Activated T-cell treated with anti-CD3 and anti-CD28 coated beads, Interleukin-2, amount 50 U/mL, for 4 hours (primary cell): ENCODE measurements at places on chromosomes 5 and 9. TPM values are rescaled to one million over a fixed set of nuclear protein-coding genes. Genes with fewer than 3 reads are reported as not detected.
A peak's percentile ranks its signal among the peaks of the same experiment; 100 is the strongest.

GRCh38 chr5:126351153-126351552 lies 72.1 kb upstream of the GRAMD2B start:
- no peak for DNase-seq

GRCh38 chr9:2019723-2020122 lies 4.6 kb downstream of the SMARCA2 start:
- DNase-seq: no peak

- DNase-seq: no peak
Observed at GRCh38 chr5:2024986-2025721, 142.4 kb upstream of the IRX4 start.

GRCh38 chr5:1523480-1523792 lies 324 bp downstream of the LPCAT1 start:
- peak; percentile 27 for DNase-seq

DNA sequence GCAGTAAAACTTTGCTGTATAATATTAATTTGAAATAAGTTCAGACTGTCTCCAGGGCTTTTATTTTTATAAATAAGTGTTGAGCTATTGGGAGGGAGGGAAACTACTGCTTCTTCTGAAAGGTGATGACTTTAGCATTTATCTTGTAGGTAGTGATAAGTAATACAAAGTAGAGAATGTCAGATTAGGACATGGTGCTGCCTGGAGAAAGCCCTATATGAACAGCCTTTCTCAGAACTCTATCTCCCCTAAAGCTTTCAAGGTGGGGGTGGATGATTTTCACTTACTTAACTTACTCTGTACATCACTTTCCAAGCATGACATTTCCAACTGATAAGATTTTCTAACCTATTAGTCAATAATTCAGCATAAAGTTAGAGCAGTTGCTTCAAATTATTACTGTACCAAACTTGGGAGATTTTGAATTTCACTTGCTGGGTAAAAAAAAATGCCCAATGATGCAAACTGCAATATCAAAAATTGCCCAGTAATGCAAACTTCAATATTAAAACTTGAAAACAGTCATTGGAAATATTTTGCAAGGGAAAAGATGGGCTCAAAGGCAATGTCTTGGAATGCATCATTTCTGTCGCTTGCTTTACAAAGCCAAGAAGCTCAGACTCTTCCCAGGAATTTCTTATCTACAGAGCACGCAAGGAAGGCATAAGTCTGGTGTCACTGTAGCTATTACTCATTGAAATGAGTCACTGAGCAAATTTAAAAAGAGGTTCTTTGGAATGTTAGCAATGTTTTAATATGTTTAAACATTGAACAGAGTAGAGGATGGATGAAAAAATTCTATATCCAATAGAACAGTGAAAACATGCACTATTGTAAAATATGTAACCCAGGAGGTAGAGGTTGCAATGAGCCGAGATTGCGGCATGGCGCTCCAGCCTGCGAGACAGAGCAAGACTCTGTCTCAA lies 569.5 kb downstream of the PSAT1 start:
- no peak for DNase-seq

DNA sequence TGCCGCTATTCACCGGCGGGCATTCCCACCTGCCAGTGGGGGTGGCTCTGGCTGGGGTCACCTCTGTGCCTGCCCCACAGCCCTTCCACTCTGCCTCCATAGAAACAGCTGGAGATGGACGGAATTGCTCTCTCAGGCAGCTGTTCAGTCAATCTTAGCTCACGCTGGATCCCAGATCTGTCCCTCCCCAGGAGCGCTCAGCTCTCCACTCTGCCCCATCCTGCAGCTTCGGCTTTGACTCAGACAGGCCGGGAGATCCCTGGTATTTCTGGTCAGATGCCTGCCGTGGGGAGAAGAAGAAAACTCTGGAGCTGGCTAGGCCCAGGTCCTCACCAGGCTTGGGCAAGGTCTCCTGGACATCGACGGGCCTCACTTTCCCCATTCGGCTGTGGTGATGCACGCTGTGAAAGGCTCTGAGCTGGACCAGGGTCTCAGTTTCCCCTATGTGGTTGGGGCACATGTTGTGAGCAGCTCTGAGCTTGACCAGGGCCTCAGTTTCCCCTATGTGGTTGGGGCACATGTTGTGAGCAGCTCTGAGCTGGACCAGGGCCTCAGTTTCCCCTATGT lies 7.6 kb upstream of the SLC9A3 start:
- no peak for DNase-seq

DNA sequence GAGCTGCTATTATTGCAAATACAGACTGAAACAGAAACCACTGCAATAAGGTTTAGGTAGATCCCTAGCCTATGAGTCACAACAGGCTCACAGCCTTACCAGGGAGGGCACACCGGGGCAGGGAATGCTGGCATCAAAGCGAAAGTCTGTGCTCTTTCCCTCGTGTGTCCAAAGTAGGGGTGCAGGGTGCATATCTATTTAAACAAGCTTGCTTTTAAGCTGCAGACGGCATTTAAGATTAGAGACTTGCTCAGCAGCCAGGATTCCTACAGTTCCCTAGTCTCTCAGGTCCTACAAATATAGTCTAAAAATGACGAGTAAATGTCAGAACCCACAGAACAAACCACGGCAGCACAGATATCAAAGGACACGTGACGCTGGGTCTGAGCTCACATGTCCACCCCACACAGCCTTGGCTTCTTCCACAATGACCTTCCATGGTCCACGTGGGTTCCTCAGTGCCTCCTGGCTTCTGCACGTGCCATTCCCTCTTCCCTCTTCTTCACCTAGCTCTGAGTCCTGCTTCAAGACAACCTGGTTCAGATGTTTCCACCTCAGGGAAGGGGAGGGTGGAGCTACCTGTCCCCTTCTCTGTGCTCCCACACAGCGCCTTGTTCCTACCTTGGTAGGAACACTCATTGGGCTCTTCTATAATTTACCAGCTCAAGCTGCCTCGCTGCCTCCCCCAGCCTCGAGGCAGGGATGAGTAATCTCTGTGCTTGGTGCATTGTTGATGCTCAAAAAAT lies 193.2 kb downstream of the MAPKAP1 start:
- DNase-seq: no peak

GRCh38 chr9:108664309-108665255 lies 191.2 kb downstream of the ACTL7B start:
- no peak for DNase-seq

GRCh38 chr5:9251379-9251980 lies 294.4 kb downstream of the SEMA5A start:
- no peak for DNase-seq

GRCh38 chr9:121694600-121694999 lies 43.2 kb downstream of the DAB2IP start:
- no peak for DNase-seq

DNA sequence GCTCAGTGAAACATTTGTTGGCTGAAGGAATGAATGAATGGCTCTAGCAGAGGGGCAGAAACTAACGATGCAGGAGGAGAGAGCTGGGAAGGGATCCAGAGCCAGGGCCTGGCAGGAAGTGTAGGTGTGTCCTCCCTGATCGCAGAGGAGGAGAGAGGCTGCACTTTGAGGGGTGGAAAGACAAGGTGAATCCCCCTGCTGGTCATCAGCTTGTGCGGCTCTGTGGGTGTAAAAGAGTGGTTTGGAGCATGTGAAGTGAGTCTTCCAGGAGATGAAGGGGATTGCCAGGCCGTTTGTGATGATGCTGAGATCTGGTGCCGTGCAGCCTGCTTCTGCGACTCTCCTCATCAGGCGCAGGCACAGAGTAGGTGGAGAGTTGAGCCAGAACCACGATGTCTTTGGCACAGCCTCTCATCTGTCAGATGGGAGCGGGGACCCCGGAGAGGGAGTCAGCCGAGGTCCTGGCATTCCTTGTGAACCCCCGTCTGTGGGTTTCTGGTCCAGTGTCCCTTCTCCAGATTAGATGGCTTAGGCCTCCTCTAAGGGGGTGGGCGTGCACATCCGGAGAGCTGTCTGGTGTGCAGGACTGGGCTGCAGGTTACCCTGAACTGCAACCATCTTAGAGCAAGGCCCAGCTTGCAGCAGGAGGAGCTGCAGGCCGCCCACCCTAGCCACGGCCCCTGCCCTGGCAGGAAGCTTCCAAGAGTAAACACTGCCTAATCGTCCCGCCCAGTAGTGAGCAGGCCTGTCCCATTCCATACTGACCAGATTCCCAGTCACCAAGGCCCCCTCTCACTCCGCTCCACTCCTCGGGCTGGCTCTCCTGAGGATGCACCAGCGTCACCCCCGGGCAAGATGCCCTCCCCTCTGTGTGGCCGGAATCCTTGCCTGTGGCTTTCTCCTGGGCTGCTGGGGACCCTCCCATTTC lies at the start of gene ADAMTS13:
Gene ADAMTS13 (plus strand): TSS at position 753 of the 928 bp plus-strand sequence. CDS start 77 bp downstream, at position 830.
- DNase-seq: no peak

DNA sequence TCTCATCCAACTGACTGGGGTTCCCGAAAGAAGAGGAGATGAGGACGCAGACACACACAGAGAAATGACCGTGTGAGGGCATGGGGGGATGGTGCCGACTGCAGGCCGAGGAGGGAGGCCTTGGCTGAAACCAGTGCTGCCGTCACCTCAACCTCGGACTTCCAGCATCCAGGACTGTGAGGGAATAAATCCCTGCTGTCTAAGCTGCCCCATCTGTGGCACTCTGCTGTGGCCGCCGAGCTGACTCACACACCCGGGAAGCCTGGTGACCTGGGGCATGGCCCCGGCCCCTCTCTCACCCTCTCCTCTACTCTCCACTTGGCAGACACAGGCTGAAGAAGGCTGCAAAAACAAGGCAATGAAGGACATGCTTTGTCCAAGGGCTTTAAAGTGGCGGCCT lies 4.4 kb upstream of the COL5A1 start:
- DNase-seq: no peak

DNA sequence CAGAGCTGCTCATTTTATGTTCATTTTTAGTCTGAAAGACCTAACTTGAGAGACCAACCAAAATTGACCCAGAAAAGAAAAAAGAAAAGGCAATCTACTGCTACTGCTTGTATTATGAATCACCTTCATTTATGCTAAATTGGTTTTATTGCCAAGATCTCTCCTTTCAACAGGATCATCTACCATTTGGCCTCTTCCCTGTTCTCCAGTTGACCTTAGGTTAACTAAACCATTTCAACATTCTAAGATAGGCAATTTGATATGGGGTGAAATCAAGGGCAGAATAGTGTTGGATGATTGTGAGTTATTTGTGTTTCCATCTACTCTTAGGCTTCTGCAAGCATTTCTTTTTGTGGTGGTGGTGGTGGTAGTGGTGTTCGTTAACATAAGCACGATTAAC lies 48.3 kb upstream of the POU4F3 start:
- DNase-seq: no peak

DNA sequence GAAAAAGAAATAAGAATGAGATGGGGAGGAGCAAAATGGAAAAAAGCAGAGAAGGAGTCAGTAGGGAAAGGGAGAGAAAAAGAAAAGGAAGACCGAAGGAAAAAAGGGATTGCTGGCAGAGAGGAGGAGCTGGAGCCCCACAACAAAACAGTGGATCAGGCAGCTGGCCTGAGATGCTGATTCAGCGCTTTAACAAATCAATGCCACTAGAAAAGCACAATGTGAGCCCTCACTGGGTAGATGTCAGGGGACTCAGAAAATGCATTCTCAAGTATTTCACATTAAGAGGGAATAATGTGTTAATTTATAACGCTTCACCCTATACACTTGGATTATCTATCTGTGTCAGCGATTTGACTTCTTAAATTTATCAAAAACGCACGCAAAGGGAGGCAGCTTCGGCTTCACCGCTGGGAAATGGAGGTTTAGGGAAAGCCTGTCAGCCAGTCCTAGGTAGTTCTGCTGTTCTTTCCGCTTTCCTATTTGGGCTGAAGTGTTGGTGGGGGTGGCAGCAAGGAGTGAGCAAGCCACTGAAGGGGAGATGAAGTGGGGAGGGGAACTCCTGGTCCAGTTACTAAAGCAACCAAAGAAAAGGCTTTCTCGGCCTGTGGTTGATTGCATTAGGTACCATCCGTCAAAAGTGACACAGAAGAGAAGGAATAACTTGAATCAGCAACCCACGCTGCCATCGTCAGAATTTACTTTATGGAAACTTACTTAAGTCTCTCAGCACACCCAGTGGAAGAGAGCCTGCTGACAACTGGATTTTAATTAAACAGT lies 161.6 kb downstream of the BNC2 start:
- no peak for DNase-seq

DNA sequence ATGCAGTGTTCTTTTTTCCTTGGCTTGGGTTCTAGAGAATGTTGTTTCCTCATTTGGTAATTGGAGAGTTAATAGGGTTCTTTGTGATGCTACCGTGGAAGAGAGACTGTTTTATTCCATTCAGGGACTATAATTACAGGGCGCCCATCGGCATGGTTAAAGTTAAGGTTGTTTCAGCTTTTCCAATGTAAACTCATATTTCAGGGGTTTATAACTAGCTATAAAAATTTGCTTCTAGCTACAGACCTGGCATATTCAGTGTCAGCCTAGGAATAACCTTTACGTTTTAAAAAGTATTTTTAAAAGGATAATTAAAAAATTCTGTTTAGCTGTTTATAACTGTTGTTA lies 99.1 kb downstream of the AOPEP start:
- DNase-seq: no peak

DNA sequence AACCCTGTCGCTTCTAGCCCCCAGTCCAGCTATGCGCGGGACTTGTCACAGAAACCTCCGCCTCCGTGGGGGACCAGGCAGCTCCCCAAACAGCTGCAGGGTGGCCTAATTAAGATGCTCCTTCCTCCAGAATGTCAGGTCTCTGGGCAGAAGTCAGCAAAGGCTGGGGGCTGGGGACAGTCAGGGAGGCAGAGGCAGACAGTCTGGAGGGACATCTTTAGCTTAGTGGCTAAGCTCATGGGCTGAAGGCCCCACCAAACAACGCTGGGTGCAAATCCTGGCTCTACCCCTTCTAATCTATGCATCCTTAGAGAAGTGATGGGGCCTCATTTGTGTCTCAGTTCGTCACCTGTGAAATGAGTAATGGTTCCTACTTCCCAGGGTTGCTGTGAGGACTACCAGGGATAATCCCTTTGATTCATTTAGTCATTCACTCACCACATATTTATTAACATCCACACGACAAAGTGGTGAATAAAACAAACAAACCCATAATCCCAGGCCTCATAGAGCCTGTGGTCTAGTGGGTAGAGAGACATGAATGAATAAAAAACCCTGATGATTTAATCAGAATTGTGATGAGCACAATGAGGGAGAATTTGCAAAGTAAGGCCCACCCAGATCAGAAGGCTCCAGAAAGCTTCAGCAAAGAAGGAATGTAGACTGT lies 20.2 kb upstream of the MED27 start:
- no peak for DNase-seq

- DNase-seq: peak; percentile 78
Observed at GRCh38 chr5:149240354-149240998, 31.2 kb upstream of the AFAP1L1 start.

GRCh38 chr9:37480759-37481158 lies 5.0 kb upstream of the POLR1E start:
- no peak for DNase-seq

- DNase-seq: no peak
Observed at GRCh38 chr9:93320591-93321219, 130.8 kb upstream of the FAM120A start.

KCNMB1 gene
- 0.03 TPM for total RNA-seq

PRKACG gene
- total RNA-seq: not detected

TAF1L gene
- total RNA-seq: 0.05 TPM

TNC gene
- total RNA-seq: 0.51 TPM

FAM221B gene
- total RNA-seq: not detected

PALM2AKAP2 gene
- total RNA-seq: 0.27 TPM

DPP7 gene
- total RNA-seq: 352 TPM

PCSK1 gene
- total RNA-seq: not detected

TXN gene
- 551 TPM for total RNA-seq

BICD2 gene
- 32.3 TPM for total RNA-seq

PPP3R2 gene
- not detected for total RNA-seq

MZB1 gene
- total RNA-seq: 2.5 TPM

IFNB1 gene
- total RNA-seq: not detected
